C1 segment of cervical spinal cord (tissue), 14 donors: ENCODE measurements at places on chromosomes 11 and 22.

GRCh38 chr11:124085997-124086846 is 29.0 kb upstream of the VWA5A start:
- DNase-seq = peak; percentile 17

GRCh38 chr11:64385945-64386704 is 27.2 kb downstream of the RPS6KA4 start:
- no peak for DNase-seq

DNA sequence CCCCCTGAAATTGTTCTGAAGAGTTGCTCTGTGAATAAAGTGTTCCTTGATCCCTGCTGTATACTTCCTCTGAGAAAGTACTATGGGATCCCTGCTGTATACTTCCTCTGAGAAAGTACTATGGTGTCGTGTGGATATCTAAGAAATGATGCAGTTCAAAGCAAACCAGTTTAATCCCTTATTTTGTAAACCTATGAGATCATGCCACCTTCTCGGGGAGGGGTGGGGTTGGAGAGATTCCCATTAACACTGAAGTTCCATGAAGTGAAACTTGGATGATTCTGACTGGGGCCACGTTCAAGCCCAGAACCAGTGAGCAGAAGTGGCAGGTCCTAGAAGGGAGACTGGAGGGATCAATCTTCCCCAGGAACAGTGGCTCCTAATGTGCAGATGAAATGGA is 13.0 kb upstream of the TP53AIP1 start:
- no peak for DNase-seq

GRCh38 chr11:19718951-19719350 is 6.3 kb downstream of the NAV2 start:
- DNase-seq = no peak

- DNase-seq = peak; percentile 19
Observed at GRCh38 chr22:17258015-17258787, 39.0 kb upstream of the ADA2 start.

DNA sequence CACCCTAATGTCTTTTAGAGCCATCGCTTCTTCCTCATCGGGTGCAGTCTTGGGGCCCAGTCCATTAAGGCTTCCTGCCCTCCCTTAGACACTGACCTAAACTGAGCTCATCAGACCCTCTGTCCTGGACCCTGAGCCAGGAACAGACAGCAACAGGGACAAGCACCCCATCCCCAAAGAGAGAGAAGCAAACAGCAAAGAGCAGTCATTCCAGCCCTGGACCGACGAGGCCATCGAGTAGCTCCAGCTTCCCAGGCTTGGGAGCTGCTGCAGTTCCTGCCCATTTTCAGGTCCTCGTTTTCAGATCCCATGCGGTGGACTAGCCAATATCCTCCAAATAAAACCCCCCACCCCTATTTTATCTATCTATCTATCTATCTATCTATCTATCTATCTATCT is 25.8 kb upstream of the CACNG2 start:
- no peak for DNase-seq

DNA sequence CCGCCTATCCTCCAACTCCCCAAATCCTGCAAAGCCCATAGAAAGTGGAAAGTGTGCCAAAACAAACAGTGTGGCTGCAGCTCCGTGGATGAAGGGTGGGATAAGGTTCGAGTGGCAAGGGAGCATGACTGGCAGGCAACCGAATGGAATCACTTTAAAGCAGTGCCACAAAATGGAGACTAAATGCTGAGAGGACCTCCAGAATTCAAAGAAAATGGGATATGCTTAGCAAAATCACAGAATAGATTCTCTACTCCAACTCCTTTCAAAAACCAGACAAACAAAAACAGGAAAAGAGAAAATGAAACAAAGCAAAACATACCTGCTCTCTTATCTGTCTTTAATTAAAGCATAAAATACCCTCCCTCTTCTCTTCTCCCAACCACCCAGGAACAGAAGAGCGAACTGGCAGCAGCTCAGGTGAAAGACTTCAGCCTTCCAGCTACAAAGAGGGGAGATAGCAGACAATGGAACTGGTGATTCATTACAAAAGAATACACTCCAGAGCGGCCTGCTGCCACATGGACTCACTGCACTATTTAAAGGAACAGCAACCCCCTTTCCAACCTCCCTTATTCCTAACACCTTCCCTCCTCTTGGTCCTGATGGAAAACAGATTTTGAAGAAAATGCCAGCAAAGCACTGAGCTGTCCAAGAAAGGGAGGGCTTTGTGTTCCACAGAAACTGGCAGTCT is 118.5 kb downstream of the APOL5 start:
- DNase-seq = no peak

DNA sequence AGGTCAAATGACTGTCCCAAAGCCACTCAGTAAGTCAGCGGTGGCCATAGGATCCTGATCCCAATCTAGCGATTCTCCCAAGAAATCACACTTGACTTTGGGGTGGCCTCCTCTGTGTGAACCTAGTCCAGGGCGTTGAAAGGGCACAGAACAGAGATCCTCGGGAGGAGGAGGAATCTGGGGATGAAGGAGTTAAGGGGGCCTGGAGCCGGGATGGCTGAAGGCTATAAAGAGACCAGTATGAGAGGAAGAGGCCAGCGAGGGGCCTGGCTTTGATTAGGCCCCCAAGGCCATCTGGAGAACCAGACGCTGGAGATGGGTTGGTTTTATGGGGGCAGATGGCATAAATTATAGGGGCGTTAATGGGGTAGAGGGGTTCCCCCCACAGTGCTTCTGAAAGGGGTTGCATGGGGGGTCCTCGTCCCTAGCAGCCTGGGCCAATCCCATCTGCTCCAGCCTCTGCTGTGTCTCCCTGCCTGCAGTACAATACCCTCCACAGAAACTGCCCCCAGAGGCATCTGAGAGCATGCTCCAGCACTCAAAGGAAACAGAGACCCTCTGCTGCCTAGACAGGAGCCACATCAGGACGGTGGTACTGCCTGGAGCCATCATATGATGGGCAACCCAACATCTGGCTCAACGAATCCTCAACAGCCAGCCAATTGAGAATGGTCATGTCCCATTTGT is 35.2 kb upstream of the TRIM29 start:
- DNase-seq = no peak

DNA sequence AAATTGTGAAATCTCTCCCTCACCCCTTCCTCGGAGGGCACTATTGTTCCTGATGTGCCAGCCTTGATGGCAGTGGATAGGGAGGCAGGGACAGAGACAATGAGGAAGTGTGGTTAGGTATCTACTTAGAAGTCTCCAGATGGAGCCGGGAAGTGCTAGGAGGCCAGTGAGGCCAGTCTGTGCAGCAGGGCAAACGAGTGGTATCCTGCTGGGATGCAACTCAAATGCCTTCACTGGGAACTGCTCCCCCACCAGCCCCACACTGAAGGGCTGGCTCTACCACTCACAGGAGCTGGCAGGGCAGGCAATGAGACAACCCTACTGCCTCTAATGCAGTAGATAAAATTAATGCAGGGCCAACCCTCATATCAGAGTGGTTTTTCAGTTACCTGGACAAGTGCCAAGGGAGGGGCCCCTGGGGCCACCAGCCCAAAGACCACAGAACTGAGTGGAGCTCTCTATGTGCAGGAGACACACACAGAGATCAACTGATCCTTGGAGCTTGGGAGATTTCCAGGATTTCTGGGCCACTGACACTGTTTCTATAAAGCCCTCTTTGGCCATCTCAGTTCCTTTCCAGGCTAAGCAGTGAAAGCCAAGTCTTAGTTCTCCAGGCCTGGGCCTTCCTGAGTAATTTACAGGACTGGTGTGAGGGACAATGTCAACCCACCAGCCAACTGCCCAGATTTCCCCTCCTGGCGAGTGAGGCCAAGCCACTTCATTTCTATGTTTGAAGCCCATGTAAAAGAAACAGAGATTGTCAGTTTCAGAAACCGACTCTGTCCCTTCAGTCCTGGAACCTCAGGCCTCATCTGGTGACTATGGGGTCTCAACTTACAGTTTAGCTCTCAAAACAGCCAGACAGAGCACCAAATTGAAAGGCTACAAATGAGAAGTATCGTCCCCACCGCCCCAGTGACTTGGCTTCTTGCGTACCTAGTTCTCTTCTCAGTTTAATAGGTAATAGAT is 4.1 kb downstream of the MIF start:
- peak; percentile 29 for DNase-seq

- no peak for DNase-seq
Observed at GRCh38 chr11:31641477-31642062, 132.0 kb downstream of the ELP4 start.

GRCh38 chr11:108500169-108500568 is 2.0 kb upstream of the POGLUT3 start:
- DNase-seq = no peak

GRCh38 chr22:47587361-47587760 is 824.9 kb downstream of the TBC1D22A start:
- DNase-seq = no peak

DNA sequence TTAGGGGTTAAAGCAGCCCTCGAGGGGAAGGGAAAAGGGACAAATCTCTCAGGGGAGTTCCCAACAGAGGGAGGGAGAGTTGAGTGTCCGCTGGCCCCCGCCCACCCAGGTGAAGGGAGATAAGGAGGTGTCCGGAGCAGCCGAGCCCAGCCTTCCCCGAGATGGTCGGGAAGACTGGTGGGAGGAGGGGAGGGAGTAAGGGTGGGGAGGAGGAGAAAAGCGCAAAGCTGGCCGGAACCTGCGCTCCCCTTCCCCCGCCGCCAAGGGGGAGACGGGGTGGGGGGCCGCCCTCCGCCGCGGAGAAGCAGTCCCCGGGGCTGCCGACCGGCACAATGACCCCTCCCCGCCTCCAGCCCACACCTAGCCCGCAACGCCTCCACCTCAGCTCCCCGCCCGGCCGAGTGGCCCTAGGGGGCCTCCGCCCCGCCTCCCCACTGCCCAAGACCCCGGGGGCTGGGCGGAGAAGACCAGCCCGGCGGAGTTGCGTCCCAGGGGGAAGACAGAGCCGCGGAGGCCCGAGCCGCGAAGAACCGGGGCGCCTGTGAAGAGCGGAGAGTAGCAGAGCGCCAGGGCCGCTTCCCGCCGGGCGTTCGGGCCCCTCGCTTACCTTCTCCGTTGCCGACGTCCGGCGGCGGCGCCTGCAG is 479 bp downstream of the RSF1 start:
- DNase-seq = peak; percentile 69
